Stimulated activated CD8-positive, alpha-beta memory T cell treated with anti-CD3 and anti-CD28 coated beads, Interleukin-7, amount 100 ng/mL, for 4 hours (primary cell): ENCODE measurements at places on chromosomes 5 and 9.
A peak's percentile ranks its signal among the peaks of the same experiment; 100 is the strongest.

DNA sequence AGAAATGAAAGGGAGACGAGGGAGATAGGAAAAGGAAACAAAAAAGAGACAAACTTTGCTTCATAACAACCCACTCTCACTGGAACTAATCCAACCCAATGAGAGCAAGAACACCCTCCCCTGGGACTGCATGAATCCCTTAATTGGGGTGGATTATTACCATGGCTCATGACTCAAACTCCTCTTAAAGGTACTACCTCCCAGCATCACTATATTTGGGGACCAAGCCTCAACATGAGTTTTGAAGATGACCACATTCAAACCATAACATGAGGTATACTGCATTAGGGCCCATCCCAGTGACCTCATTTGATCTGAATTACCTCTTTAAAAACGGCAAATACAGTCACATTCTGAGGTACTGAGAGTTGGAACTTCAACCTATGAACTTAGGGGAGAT, 8.0 kb downstream of the MTAP start:
- no peak for DNase-seq

DNA sequence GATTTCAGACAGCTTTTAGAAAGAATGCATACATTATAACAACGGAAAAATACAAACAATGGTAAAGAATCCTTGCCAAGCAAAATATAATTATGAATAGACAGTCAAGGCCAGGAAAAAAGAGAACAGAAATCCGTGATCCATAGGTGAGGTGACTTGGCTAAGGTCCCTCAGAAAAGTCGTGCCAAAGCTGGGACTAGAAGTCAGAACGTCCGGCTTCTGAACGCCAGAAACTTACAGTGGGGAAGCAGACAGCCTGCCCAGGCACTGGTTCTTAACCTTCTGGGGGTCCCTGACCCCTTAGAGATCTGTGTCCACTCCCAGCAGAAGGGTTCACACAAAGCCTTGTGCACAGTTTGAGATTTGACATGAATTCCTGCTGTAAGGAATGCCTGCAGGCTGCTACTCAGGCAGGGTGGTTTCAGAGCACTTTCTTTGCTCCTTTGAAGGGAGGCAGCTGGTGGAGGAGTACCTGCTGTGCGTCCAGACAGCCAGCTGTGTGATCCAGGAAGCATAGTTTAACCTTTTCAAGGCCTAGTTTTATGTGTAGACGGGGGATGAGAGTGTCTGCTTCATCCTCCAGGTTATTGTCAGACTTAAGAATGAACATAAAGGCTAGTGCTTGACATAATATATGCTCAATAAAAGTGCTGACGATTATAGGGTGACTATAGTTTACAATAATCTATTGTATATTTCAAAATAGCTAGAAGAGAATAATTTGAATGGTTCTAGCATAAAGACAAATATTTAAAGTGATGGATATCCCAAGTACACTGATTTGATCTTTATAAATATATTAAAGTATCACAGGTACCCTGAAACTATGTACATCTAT, 852 bp downstream of the ARHGEF37 start:
- no peak for DNase-seq

GRCh38 chr9:29439961-29440360, 1866.7 kb upstream of the C9orf72 start:
- no peak for DNase-seq

- no peak for DNase-seq
Measured at GRCh38 chr9:113526231-113526746, 62.8 kb downstream of the RGS3 start.

- no peak for DNase-seq
Measured at GRCh38 chr5:53983568-53984460, 326.6 kb downstream of the ARL15 start.

GRCh38 chr9:12771891-12772290, 2.9 kb upstream of the LURAP1L start:
- no peak for DNase-seq

DNA sequence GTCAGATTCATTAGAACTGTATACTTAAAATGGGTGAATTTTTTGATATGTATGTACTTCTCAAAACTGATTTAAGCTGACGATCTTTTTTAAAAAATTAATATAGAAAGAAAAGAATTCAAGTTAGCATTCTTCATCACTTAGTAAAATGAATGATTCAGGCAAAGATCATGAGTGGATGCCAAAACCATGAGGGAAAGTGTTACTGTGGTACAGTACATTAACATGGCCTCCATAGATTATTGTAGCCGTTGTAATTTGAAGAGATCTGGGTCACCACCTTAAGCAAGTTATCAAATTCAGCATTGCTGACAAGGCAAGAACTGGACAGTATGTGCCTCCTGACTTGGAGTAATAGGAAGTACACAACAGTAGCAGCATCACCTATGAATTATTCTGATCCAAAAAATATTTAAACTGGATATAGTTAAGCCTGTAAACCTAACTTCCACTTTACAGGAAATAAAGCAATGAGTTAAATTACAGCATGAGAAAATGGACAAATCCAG, 29.7 kb downstream of the C9orf85 start:
- DNase-seq, result no peak

DNA sequence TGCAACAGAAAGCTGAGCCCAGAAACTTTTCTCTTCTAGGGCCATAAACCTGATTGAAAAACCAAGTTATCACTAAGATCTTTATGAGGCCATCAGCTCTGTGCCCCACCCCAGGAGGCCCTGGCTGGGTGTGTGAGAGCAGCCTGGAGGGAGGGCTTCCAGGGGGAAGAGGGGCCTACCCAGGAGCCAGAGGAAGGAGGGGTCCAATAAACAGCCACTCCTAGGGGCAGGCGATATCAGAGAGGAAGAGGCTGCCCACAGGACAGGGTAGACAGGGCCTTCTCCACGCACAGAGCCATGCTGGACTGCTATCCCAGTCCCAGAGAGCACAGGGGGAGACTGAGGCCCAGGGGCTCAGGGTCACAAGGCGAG, 4.5 kb upstream of the CDX1 start:
- DNase-seq, result no peak

- DNase-seq, result no peak
Measured at GRCh38 chr5:169424670-169425378, 123.9 kb upstream of the SLIT3 start.

- DNase-seq, result no peak
Measured at GRCh38 chr5:173733021-173733420, 116.6 kb upstream of the BOD1 start.

DNA sequence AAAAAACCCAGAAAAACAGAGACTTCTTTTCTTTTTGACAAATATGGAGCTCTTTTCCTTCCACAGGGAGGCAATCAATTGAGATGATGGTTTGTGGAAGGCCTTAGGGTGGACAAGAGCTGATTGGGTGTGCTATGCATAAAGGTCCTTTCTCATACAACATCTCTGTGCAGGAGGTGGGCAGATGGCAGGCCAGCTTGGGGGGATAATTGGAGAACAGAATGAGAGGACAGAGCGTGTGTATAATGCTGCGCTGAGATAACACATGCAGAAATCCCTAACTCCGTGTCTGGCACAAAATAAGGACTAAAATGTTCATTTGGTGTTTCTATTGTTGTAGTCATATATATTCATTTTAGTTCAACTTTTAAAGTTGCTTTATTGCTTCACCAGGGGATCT, 159.0 kb upstream of the MEF2C start:
- DNase-seq, result no peak

DNA sequence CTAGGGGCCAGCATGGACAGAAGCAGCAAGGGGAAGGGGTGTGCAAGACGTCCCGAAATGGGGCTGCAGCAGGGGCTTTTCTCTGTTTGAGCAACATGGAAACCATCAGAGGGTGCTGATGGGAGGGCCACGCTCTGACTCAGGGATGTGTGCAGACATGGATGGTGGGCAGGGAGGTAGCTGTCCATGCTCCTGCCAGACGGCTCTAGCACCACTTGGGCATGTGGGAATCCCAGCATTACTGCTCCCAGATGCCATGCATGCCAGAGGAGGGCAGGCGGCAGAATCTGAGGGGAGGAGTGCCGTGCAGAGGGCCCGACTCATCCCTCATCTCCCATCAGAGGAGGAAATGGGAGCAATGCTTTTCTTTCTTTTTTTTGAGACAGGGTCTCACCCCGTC, 45.6 kb upstream of the SLC25A51 start:
- DNase-seq, result no peak

DNA sequence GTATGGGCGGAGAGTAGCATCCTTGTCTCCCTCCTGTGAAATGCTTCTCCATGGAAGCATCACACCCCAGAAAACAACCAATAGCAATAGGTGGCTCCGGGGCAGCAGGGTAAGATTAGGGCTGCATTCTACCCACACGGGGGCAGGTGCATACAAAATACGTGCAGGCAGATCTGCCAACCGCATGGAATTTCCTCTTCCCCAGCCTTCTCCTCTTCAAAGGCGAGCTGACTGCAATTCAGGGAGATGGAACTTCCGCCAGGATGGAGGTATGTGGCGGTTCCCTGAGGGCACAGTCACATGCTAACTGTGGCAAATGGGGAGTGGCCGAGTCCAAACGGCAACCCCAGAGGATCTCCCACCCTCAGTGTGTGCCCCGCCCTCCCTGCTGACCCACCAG, 81.5 kb downstream of the LMNB1 start:
- DNase-seq, result no peak

GRCh38 chr9:72305102-72305546, 59.9 kb downstream of the ZFAND5 start:
- DNase-seq, result peak; percentile 8

DNA sequence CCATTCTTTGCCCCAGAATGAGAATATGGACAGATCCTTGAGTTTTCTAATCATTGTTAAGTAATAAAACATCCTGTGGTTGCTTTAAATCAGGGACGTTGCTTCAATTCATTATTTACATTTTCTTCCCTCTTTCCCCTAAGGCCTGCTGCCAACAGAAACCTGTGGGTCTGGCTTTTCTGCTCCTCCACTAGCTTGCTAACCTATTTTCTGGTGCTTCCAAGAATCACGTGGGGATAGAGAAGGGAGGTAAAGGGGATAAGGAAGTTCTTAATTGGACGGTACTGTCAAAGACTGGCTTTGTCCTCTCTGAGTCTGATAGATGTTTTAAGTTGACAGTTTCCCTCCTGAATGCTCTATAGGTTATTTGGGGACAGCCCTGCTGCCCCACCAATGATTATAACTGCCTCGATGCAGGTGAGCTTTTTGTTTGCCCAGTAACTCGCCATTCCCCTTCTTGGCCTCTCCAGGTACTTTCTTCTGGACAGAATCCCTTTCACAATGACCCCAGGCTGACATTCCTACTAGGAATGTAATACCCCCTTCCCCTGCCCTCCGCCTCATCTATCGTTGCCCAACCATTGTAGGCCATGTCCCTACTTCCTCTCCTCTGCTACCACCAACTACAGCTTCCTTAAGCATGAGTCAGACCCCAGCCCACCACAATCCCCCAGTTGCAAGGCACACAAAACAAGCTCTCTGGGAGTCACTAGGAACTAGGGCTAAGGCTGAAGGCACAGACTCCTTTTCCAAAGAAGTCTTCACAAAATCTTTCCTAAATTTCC, 19.9 kb upstream of the CPEB4 start:
- no peak for DNase-seq

DNA sequence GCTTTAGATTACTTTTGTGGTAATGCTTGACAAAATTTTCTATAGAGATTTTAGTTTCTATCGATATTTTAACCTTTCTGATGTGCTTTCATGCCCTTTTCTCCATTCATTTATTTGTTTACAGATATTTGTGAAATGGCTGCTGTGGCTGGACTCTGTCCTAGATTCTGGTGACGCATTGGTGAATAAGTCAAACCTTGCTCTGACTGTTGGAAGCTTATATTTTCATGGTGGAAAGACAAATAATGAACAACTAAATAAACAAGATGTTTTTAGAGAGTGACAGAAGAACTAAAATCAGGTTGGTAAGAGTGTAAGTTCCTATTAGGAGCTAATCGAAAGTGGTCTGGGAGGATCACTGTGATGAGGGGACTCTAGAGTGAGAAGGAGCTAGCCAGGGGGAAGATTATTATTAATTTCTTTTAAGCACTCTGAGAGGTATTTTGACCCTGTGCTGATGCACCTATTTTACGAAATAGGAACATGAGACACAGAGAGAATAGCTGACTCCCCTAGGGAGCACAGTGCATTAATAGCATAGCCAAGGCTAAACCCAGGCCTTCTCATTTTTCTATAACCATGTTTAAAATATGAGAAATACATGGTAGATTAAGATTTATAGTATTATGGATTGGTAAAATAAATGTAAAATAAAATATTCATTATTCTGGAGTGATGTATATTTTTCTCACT, 411.9 kb upstream of the ARRDC3 start:
- DNase-seq, result no peak

GRCh38 chr9:113995963-113996362, 82.1 kb downstream of the AMBP start:
- DNase-seq, result no peak

DNA sequence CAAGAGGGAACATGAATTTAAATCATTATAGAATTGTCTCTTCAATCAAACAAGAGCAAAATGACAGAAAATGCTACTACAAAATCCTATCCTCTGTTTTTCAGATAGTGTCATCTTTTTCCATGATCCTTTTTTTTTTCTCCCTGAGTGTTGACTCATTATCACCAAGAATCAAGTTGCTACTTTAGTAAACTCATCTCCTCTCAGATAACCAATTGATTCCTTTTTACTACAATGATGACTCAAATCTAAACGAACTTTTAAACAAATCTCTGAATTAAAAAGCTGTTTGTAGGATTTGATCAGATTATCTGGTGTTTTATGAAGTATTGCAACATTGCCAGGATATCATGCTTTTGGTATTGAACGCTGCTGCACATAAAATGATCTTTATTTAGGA, 23.9 kb upstream of the IL7R start:
- DNase-seq, result no peak

DNA sequence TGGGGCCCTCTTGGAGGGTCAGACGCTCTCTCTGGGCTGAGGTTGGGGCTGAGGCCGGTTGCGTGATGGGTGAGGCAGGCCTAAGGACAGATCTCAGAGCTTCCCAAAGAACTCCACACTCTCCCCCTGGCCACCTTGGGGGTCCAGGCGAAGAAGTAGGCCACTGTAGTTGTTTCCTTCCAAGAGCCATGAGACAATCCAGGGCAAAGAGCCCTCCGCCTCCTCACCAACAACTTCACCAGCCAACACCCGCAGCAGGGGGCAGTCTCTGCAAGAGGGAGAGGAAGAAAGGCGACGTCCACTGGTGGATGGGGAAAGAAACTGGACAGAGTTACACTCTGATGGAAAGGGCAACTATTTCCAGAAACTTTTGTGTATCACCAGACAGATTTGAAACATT, 10.7 kb downstream of the SLC35A4 start:
- DNase-seq, result no peak
